Activated naive CD4-positive, alpha-beta T cell treated with anti-CD3 and anti-CD28 coated beads for 36 hours (primary cell): ENCODE measurements at places on chromosomes 4 and X. TPM values are rescaled to one million over a fixed set of nuclear protein-coding genes. Genes with fewer than 3 reads are reported as not detected.
A peak's percentile ranks its signal among the peaks of the same experiment; 100 is the strongest.

DNA sequence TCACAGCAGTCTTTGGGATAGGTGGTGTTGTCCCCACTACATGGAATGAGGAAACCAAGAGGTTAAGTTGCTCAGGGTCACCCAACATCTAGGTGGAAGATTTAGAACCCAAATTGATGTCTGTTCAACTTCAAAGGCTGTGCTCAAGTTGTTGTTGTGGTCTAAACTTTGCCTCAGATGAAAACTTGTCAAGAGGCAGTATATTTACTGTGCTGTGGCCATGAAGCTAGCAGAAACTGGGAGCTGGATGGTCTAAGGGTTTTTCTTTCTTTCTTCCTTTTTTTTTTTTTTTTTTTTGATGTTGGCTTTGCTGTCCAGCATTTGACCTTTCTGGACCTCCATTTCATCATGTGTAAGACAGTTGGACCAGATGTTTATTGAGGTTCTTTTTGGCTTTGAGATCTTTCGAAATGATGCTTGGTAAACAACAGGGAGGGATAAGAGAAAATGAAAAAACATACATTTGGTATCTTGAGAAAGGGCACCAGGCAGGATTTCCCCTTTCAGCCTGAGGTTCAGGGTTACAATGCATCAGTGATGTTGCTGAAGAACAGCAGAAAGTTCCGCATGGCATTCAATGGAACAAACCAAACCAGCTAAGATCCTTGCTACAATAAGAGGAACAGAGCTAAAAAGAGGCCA is 166.2 kb upstream of the RPS6KA3 start:
- H3K4me3 ChIP-seq, result no peak overlapping the region
- no peak for DNase-seq
- peaks cover 23% of the 10 kb centered on the region for H3K4me1 ChIP-seq
- no peak overlapping the region for H3K27ac ChIP-seq
- H3K27me3 ChIP-seq, result no peaks in the 10 kb centered on the region

Gene DCAF16
- total RNA-seq, result 48.5 TPM

DNA sequence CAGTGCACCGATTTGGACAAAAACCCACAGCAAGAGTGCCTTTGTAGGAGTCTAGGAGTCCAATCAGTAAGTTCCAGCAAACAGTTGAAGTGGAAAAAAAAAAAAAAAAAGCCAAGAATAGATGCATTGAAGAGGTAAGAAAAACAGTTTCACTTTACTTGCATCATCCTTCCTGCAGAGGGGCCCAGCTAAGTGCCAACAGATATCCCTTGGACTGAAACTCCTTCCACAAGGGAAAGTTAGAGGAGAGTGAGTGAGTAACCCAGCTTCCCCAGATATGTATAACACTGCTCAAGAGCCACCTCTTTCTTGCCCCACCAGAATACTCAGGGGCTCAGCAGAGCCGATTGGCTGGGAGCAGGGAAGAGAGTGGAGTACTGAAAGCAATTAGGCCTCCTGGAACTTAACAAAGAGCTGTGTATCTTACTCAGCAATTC is 617.7 kb upstream of the SMIM31 start:
- no peaks in the 10 kb centered on the region for H3K27me3 ChIP-seq
- H3K4me3 ChIP-seq, result no peak overlapping the region
- peaks cover 3% of the 10 kb centered on the region for H3K4me1 ChIP-seq
- no peak for DNase-seq
- H3K36me3 ChIP-seq, result no peaks in the 10 kb centered on the region

DNA sequence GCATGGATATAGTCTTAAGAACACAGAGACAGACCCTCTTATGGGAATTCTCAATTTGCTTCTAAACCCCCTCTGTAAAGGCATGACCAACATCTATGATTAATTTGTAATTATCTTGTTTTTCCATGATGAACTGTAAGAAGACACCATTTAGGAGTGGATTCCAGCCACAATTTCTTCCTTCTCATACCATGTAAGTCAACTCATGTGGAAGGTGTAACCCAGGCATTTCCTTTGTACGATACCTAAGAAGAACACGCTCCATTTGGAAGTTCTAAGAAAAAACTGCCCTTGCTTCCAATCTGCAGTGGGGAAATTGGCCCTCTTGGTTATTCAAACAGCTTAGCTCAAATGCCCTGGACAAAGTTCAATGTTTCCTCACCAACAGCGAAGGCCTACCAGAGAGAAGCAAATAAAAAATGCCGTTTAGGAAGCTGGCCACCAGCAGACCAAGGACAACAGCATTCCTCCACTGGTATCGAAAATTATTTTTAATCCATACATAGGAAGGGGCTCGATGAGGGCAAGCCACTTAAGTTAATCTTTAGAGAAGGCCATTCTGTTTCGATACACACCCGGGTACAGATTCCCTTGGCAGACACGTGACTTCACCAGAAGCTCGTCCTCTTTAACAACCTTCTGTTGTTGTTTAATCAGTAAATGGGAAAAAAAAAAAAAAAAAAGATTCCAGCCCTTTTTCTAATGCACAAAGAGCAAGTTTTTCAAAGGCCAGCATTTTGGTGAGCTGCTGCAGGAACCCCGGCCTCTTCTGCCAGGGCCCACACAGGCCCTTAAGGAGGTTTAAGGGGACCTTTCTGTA is 2.6 kb downstream of the DHRSX start:
- DNase-seq, result no peak
- H3K27me3 ChIP-seq, result no peaks in the 10 kb centered on the region
- H3K4me1 ChIP-seq, result peaks cover 26% of the 10 kb centered on the region
- peak overlapping the region; percentile 76 for H3K4me3 ChIP-seq
- H3K27ac ChIP-seq, result peak overlapping the region; percentile 2

DNA sequence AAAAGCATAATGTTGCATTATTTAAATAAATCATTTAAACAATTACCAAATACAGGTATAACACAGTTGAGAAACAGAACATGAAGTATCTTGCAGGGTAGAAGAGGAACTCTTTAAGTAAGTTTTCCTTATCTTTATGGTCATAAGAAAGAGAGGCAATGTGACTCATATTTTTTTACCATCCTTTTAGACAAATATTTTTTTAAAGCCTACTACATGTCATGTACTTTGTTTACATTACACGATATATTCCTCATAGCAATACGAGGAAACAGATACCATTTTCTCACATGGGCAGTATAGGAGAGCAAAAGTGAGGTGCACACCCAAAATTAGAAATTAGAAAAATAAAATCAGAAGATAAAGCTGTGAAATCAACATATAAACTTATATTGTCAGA is 49.3 kb upstream of the EPHA5 start:
- no peaks in the 10 kb centered on the region for H3K27me3 ChIP-seq
- H3K4me1 ChIP-seq, result no peaks in the 10 kb centered on the region
- no peak overlapping the region for H3K27ac ChIP-seq

Gene CDS1
- total RNA-seq, result 0.36 TPM

Gene MAP7D2
- total RNA-seq, result 0.69 TPM

Gene SGCB
- 7.9 TPM for total RNA-seq
